ENCODE measurements at places on chromosomes 6 and 20.

- no peak for DNase-seq
These were observed 17.2 kb upstream of the AHI1 start for GRCh38 chr6:135514706-135515105.

GRCh38 chr6:53340536-53340935 lies 8.2 kb downstream of the ELOVL5 start:
- DNase-seq = no peak

GRCh38 chr6:105991561-105992314 lies 94.4 kb upstream of the PRDM1 start:
- no peak for DNase-seq

- no peak for DNase-seq
These were observed 41.6 kb downstream of the MRAP2 start for GRCh38 chr6:84074988-84075781.

GRCh38 chr6:168934660-168935627 lies 318.7 kb downstream of the THBS2 start:
- no peak for DNase-seq

GRCh38 chr20:11001764-11002540 lies 328.2 kb upstream of the JAG1 start:
- DNase-seq = no peak

GRCh38 chr20:60262967-60263603 lies 304.9 kb downstream of the CDH26 start:
- DNase-seq = peak; percentile 25

DNA sequence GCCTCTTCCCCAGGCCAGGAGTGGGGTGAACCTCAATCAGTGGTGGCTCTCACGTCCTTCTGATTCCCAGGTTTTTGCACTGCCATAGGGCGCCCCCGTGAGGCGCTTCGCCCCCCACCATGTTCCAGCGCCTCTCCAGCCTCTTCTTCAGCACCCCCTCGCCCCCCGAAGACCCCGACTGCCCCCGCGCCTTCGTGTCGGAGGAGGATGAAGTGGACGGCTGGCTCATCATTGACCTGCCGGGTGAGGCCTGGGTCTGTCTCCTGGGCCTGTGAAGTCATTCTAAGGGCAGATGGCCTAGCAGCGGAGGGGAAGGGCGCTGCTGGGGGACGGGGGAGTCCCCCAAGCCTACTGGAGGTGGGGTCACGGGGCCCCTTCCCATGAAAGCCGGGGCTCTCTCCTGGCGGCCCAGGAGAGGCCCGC lies 4.5 kb downstream of the TP53INP2 start:
- DNase-seq = peak; percentile 56

- DNase-seq = no peak
These were observed 42.2 kb downstream of the GNAS-AS1 start for GRCh38 chr20:58808271-58809046.

DNA sequence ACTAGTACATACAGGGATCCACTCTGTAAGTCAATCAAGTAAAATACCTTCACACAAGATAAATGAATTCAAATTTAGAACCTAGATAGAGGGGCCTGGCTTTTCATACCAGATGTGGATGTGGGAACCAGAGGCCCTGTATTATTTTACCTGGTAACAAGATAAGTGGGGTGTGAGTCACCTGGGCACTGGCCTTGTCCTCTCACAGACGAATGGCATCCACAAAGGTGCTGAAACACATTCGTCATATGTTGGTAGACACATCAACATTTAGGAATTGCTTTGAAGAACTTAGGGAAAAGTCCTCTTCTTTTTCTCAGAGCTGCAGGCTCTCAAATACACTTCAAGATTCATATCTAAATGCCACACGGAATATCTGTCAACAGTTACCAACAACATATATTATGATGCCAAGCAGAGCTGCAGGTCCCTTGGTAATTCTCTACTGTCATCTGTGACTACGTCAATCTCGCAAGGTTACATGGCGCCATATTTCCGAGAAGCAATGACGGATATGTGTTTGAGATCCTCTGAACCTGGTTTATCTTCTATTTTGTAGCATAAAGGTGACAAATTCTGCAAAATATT lies 618.6 kb downstream of the EPM2A start:
- DNase-seq = no peak

GRCh38 chr6:149026530-149026942 lies 279.7 kb downstream of the UST start:
- peak; percentile 28 for DNase-seq

DNA sequence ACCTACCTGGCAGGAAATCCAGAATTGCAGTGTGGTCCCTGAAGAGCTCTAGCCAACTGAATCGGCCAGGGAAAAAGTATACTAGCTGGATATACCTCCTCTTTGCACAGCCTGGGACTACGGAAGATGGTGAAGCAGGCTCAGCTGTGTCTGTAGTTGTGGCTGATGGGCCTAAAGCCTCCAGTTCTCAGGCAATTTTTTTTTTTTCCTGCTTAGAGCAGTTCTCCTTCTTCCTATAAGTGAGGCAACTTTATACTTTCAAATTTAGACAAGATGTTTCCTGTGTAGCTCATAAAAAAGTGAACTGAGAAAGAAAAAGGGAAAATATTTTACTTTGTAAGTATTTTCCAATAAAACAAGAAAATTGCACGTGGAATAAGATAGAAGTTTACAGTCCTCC lies 172.9 kb downstream of the CARMIL1 start:
- DNase-seq = no peak

- DNase-seq = no peak
These were observed 4.4 kb upstream of the C20orf144 start for GRCh38 chr20:33657704-33658095.

GRCh38 chr20:52082612-52083011 lies 109.0 kb downstream of the ZFP64 start:
- DNase-seq = no peak

- DNase-seq = no peak
These were observed 19.7 kb downstream of the RBL1 start for GRCh38 chr20:37075932-37076685.

DNA sequence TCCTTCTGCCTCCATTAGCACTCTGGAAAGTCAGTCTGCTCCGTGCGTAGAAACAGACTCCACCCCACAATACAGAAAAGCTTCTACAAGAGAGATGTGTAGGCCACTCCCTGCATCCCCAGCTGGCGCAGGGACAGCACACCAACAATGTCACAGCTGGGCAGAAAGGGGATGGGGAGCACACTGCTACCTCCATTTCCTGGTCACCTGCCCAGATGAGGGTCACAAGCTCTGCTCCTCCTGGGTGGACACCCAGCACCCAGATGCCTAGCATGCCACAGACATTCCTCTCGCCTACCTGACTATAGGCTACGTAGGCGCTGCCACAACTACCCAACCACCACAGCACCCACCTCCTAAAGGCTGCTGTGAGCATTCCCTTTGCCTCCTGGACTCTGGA lies 12.2 kb downstream of the BEND3 start:
- DNase-seq = no peak

DNA sequence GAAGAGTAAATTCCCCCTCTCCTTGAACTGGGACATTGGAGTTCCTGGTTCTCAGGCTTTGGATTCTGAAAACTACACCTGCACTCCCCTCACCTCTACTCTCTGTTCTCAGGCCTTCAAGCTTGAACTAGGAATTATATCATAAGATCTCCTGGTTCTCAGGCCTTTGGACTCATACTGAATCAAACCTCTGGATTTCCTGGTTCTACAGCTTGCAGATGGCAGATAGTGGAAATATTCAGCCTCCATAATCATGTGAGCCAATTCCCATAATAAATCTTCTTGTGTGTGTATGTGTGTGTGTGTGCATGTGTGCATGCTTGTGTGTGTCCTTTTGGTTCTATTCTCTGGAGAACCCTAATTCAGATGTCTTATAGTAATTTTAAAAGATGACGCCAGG lies 12.7 kb upstream of the CHD6 start:
- no peak for DNase-seq

GRCh38 chr20:61886721-61887595 lies 178.7 kb downstream of the TAF4 start:
- DNase-seq = peak; percentile 8

GRCh38 chr6:116524236-116524635 lies 12.8 kb downstream of the CALHM5 start:
- DNase-seq = no peak

- no peak for DNase-seq
These were observed 9.3 kb downstream of the SRSF3 start for GRCh38 chr6:36603222-36604089.

- DNase-seq = no peak
These were observed 174.1 kb upstream of the ZFP64 start for GRCh38 chr20:52365688-52366087.

DNA sequence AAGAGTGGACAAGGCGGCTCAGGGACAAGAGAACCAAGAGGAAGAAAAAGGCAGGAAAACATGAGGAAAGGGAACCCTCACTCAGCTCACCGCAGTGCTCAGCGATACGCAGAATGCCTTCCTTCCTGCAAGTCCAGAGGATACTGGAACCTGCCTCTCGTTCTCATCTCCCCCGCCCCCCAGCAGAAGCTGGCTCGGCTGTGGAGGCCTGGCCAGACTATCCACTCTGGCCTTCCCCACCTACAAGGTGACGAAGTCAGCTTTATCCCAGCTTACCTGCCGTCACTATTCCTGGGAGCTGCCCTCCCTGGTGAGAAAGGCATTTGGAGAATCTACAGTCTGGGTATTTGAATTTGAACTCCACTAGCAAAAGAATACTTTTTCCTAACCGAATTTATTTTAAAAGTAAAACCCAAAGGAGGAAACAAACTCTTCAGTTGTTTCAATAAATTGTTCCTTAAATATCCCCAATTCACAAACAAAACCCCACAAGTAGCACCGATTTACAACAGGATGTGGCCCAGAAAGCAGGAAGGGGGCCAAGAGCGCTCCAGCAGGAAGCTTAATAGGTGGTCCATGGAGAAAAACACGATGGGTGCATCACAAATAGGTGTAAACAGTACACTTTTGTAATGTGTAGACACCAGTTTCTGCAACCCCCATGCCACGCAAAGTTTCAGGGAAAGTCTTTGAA lies 2.1 kb upstream of the DIDO1 start:
- no peak for DNase-seq

- no peak for DNase-seq
These were observed 49.6 kb downstream of the ATXN1 start for GRCh38 chr6:16711546-16712254.

GRCh38 chr6:90431576-90431975 lies 134.9 kb upstream of the BACH2 start:
- no peak for DNase-seq

GRCh38 chr6:115570331-115570730 lies 490.4 kb downstream of the FRK start:
- no peak for DNase-seq

- no peak for DNase-seq
These were observed 79.0 kb upstream of the B3GAT2 start for GRCh38 chr6:71035871-71036270.

DNA sequence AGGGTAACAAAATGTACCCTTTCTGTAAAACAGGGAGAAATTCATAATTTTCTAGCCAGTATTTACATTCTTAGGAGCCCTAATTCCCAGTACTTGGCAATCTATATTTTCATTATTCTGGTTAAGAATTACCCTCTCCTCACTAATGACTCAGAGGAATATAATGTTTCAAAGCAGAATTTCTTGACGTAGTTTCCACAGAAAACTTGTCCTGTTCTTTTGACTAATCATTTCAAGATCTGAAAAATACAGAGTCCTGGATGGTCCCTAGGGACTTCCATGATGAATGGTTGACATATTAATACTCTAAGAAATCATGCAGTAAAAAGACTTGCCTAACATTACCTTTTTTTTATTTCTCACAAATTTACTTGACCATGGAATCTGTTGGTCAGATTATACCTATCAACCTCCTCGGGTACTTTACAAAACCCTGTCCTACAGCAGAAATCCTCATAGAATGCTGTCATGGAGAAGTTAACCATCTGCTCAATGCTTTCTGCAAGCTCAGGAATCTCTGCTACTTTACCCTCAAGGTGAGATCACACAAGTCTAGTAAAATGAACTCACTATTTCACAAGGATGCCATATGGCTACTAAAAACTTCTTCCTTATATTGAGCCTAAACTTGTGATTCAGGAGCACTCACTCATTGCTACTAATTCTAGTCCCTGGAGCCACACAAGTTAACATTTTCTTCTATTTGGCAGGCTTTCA lies 202.1 kb upstream of the CNR1 start:
- DNase-seq = no peak

DNA sequence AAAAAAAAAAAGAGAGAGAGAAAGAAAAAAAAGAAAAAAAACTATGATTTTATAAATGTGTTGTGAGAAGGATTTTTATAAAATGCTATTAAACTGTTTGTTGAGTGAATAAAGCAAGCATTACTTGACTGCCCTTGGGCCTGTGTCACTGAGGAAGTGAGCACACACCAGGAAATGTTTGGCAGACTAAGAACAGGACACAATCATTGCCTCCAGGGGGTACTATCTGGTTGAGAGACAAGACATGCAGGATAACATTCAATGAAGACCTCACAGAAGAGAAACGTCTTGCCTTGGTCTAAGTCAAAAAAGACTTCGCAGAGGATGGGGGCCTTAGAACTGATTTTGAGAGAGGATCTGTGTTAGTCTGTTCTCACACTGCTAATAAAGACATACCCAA lies 40.6 kb downstream of the MTFR2 start:
- DNase-seq = no peak

DNA sequence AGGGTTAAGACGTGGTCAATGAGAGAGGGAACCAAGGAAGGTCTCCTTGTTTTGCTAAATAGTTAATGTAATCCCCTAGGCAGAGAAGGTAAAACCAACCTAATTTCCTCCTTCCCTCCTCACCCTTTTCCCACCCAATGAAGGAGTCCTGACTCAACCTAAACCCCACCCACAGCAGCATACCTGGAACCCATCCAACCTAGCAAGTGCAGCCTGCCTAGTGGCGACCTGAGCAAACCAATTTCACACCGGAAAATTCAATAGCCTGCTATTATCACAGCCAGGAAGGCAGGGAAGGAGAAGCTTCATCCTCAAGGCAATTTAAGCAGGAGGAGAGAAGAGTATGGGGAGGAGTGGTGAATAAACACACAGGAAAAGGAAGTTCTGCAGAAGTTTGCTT lies 46.9 kb downstream of the OSTM1 start:
- DNase-seq = no peak

GRCh38 chr20:58583176-58583575 lies 67.9 kb upstream of the STX16 start:
- no peak for DNase-seq

- peak; percentile 79 for DNase-seq
These were observed 60.2 kb downstream of the GCLC start for GRCh38 chr6:53484476-53485280.

GRCh38 chr20:58352468-58352867 lies 36.6 kb upstream of the VAPB start:
- DNase-seq = no peak

DNA sequence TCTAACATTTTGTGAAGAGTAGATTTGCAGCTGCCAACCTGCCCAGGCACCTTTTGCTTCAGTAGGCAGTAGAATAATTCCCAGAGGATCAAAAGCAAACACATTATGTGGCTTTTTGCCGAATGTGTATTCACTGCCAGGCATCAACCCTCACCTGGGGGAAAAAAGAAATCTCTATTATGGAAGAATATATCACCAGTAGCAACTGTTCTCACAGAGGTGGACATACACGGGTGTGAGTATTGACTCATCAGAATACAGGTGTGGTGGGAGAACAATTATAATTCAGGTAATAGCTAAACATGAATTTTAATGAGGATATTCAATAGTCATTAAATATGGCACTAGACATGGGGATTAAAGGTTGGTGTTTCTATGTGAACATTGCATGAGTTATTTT lies 910.7 kb downstream of the TFAP2A start:
- no peak for DNase-seq

- no peak for DNase-seq
These were observed 291.1 kb upstream of the BTBD3 start for GRCh38 chr20:11626551-11626950.

Measured in stimulated activated CD4-positive, alpha-beta T cell treated with anti-CD3 and anti-CD28 coated beads, Interleukin-12 subunit alpha, Interleukin-12 subunit beta, amount 100 ng/mL, for 48 hours (primary cell).